ENCODE measurements at places on chromosomes 11 and 22. TPM values are rescaled to one million over a fixed set of nuclear protein-coding genes. Genes with fewer than 3 reads are reported as not detected.

- no peaks in the 10 kb centered on the region for H3K36me3 ChIP-seq
- peaks cover 40% of the 10 kb centered on the region for H3K4me1 ChIP-seq
- no peak overlapping the region for H3K4me3 ChIP-seq
- DNase-seq, result no peak
- H3K27me3 ChIP-seq, result no peaks in the 10 kb centered on the region
Observed at GRCh38 chr22:33896575-33897447, 23.5 kb downstream of the LARGE1 start.

- no peak overlapping the region for H3K4me3 ChIP-seq
- no peaks in the 10 kb centered on the region for H3K27me3 ChIP-seq
- no peak for DNase-seq
- no peaks in the 10 kb centered on the region for H3K4me1 ChIP-seq
- H3K36me3 ChIP-seq, result no peaks in the 10 kb centered on the region
- H3K27ac ChIP-seq, result no peak overlapping the region
Observed at GRCh38 chr11:12224537-12224893, 114.1 kb downstream of the MICAL2 start.

DNA sequence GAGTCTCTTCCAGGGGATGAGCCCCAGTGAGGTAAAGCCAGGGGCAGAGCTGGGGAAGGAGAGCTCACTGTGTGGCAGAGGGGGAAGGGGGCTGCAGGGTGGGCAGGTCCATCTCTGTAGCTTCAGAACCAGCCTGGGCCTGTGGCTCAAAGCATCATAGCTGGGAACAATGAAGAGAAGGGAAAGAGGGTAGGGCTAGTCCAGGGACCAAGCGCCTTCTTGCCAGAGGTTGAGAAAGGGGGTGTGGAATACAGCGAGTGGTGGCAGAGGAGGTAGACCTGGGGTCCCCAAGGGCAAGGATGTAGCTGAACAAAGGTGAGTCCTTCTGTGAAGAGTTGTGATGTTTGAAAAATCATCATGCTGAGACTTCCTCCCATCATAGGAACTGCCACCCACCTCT lies 1.2 kb upstream of the PLA2G3 start:
- H3K27ac ChIP-seq, result no peak overlapping the region

Gene PKNOX2
- total RNA-seq, result 7.2 TPM

Gene CSNK1E
- total RNA-seq, result 106 TPM

GRCh38 chr11:73520353-73521061 lies 77.4 kb downstream of the FAM168A start:
- no peak overlapping the region for H3K27ac ChIP-seq
- H3K27me3 ChIP-seq, result no peaks in the 10 kb centered on the region
- H3K36me3 ChIP-seq, result no peaks in the 10 kb centered on the region
- DNase-seq, result no peak

- no peak for DNase-seq
- H3K27me3 ChIP-seq, result no peaks in the 10 kb centered on the region
Observed at GRCh38 chr11:46696212-46696558, 4.2 kb downstream of the ARHGAP1 start.

Gene CEP126
- total RNA-seq, result 2.2 TPM
